Mesendoderm (in vitro differentiated cells): ENCODE measurements at places on chromosomes 5 and 9.

DNA sequence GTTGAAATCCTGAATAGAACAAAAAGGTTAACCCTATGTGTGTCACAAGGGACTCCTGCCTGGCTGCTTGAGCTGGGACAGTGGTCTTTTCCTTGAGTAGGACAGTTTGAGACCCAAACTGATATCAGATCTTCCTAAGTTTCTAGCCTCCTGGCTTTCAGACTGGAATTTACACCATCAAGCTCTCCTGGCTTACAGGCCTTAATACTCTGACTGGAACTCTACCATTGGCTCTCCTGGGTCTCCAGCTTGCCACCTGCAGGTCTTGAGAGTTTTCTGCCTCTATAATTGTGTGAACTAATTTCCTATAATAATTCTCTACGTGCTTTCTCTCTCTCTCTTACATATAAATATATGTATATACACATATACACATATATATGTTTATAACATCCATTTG is 112.5 kb downstream of the PRR16 start:
- DNase-seq = peak; percentile 49
- H3K4me3 ChIP-seq = no peak overlapping the region
- H3K4me1 ChIP-seq = no peaks in the 10 kb centered on the region
- H3K27me3 ChIP-seq = no peaks in the 10 kb centered on the region
- no peak overlapping the region for H3K27ac ChIP-seq

GRCh38 chr5:55903121-55903701 is 52.1 kb downstream of the IL31RA start:
- no peak for DNase-seq
- no peak overlapping the region for H3K4me3 ChIP-seq
- no peaks in the 10 kb centered on the region for H3K27me3 ChIP-seq
- no peak overlapping the region for H3K27ac ChIP-seq
- H3K4me1 ChIP-seq = no peaks in the 10 kb centered on the region

DNA sequence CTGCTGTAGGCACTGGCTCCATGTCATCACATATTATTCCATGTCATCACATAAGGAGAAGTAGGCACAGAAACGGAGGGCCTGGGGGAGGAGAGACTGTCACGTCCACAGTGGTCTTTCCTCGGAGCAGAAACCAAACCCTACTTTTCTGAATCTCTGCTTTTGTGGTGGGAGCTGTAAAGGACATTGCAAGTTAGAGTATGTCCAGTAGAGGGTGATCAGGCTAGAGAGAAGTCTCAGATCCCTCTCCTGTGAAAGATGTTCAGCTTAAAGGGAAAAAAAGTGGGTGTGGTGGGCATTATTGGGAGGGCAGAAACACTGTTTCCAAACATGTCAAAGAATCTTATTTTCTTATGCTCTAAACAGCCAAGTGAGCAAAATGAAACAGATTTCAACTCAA is 19.4 kb upstream of the FBP2 start:
- no peak overlapping the region for H3K4me3 ChIP-seq
- no peaks in the 10 kb centered on the region for H3K36me3 ChIP-seq
- H3K27me3 ChIP-seq = no peaks in the 10 kb centered on the region
- DNase-seq = peak; percentile 24

GRCh38 chr9:74528207-74528606 is 31.1 kb downstream of the RORB start:
- H3K4me3 ChIP-seq = no peak overlapping the region
- H3K27me3 ChIP-seq = no peaks in the 10 kb centered on the region
- no peaks in the 10 kb centered on the region for H3K36me3 ChIP-seq
- H3K27ac ChIP-seq = no peak overlapping the region

- H3K4me1 ChIP-seq = no peaks in the 10 kb centered on the region
- no peak overlapping the region for H3K27ac ChIP-seq
Measured at GRCh38 chr9:123954518-123955280, 24.8 kb upstream of the DENND1A start.

DNA sequence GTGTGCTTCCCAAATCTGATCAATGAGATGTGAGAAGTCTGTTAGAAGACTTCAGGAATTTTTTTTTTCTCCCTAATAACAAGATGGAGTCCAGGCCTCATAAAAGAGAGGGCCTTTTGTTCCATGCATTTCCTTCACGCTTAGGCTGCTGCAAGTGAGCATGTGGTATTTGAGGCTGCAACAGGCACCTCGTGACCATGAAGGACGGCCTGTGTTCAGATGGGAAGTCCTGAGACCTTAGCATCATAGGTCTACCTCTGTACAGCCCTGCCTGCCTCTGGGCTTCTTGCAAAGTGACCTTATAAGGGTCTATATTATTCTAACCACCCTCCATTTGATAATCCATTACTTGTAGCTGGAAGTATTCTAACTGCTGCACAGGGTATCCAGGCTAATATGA is 86.6 kb downstream of the BOD1 start:
- H3K36me3 ChIP-seq = no peaks in the 10 kb centered on the region
- DNase-seq = no peak
- H3K27me3 ChIP-seq = no peaks in the 10 kb centered on the region
- no peak overlapping the region for H3K4me3 ChIP-seq
- H3K4me1 ChIP-seq = no peaks in the 10 kb centered on the region

DNA sequence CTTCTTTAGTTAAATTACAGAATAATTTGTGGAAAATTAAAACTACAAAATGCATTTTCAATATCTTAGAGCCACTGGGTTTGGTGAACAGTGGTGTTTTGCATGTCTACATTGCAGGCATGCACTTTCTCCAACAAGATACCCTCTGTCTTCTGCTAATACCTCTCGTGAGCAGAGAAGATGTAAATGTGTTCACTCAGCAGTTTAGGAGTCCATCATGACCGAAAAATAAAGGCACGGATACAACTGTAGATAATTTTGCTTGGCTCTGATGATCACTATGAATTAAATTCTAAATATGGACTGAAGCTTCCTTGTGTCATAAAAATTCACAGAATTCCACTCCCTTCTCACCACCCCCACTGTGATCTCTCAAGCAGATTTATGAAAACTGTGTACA is 313.8 kb downstream of the GLIS3 start:
- no peaks in the 10 kb centered on the region for H3K4me1 ChIP-seq
- H3K4me3 ChIP-seq = no peak overlapping the region
- H3K27me3 ChIP-seq = no peaks in the 10 kb centered on the region
- DNase-seq = no peak
- no peaks in the 10 kb centered on the region for H3K36me3 ChIP-seq

DNA sequence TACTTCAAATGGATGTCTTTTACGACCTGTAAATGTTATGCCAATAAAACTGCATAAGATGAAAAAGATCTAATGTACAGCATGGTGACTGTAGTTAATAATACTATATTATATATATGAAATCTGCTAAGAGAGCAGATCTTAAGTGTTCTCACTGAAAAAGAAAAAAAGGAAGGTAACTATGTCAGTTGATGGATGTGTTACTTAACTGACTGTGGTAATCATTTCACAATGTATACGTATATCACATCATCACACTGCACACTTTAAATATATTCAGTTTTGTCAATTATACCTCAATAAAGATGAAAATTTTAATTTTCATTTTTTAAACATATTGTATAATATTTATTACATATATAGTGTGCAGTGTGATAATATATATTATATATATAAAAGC is 31.9 kb downstream of the THBS4 start:
- no peak overlapping the region for H3K4me3 ChIP-seq
- H3K27me3 ChIP-seq = no peaks in the 10 kb centered on the region
- no peak overlapping the region for H3K27ac ChIP-seq
- DNase-seq = no peak
- H3K36me3 ChIP-seq = no peaks in the 10 kb centered on the region
- no peaks in the 10 kb centered on the region for H3K4me1 ChIP-seq

- H3K27me3 ChIP-seq = no peaks in the 10 kb centered on the region
- H3K4me1 ChIP-seq = no peaks in the 10 kb centered on the region
- no peak overlapping the region for H3K27ac ChIP-seq
- no peak overlapping the region for H3K4me3 ChIP-seq
Measured at GRCh38 chr9:114031948-114032840, 45.9 kb downstream of the AMBP start.

- H3K4me3 ChIP-seq = no peak overlapping the region
- no peaks in the 10 kb centered on the region for H3K4me1 ChIP-seq
- H3K36me3 ChIP-seq = no peaks in the 10 kb centered on the region
- DNase-seq = no peak
Measured at GRCh38 chr9:131288217-131288616, 1.3 kb upstream of the PLPP7 start.

GRCh38 chr5:126443374-126443851 is 20.2 kb downstream of the GRAMD2B start:
- DNase-seq = no peak
- no peak overlapping the region for H3K4me3 ChIP-seq
- no peaks in the 10 kb centered on the region for H3K36me3 ChIP-seq
- no peaks in the 10 kb centered on the region for H3K27me3 ChIP-seq

- H3K4me3 ChIP-seq = peak overlapping the region; percentile 68
- no peaks in the 10 kb centered on the region for H3K36me3 ChIP-seq
- DNase-seq = peak; percentile 71
- peak overlapping the region; percentile 85 for H3K27ac ChIP-seq
- H3K4me1 ChIP-seq = peaks cover 8% of the 10 kb centered on the region
Measured at GRCh38 chr9:127980060-127980705, 606 bp downstream of the EEIG1 start.

- H3K4me3 ChIP-seq = no peak overlapping the region
- no peaks in the 10 kb centered on the region for H3K4me1 ChIP-seq
- H3K36me3 ChIP-seq = no peaks in the 10 kb centered on the region
- no peak for DNase-seq
- no peaks in the 10 kb centered on the region for H3K27me3 ChIP-seq
Measured at GRCh38 chr9:76438841-76439588, 20.0 kb upstream of the GCNT1 start.

- no peaks in the 10 kb centered on the region for H3K27me3 ChIP-seq
- no peaks in the 10 kb centered on the region for H3K4me1 ChIP-seq
- H3K36me3 ChIP-seq = no peaks in the 10 kb centered on the region
- H3K27ac ChIP-seq = no peak overlapping the region
- no peak overlapping the region for H3K4me3 ChIP-seq
Measured at GRCh38 chr5:159640446-159640845, 275.8 kb upstream of the ADRA1B start.

- peaks cover 1% of the 10 kb centered on the region for H3K36me3 ChIP-seq
- no peak overlapping the region for H3K4me3 ChIP-seq
- peaks cover 5% of the 10 kb centered on the region for H3K4me1 ChIP-seq
- no peaks in the 10 kb centered on the region for H3K27me3 ChIP-seq
Measured at GRCh38 chr9:133473743-133474142, 5.2 kb downstream of the SLC2A6 start.

GRCh38 chr5:53219610-53220009 is 110.1 kb upstream of the MOCS2 start:
- no peak overlapping the region for H3K27ac ChIP-seq
- H3K4me3 ChIP-seq = no peak overlapping the region
- H3K36me3 ChIP-seq = no peaks in the 10 kb centered on the region

- DNase-seq = no peak
- no peaks in the 10 kb centered on the region for H3K4me1 ChIP-seq
- H3K36me3 ChIP-seq = no peaks in the 10 kb centered on the region
Measured at GRCh38 chr5:139204196-139204595, 6.0 kb upstream of the SIL1 start.

- no peak overlapping the region for H3K4me3 ChIP-seq
- no peaks in the 10 kb centered on the region for H3K4me1 ChIP-seq
- H3K27me3 ChIP-seq = no peaks in the 10 kb centered on the region
- no peaks in the 10 kb centered on the region for H3K36me3 ChIP-seq
- no peak overlapping the region for H3K27ac ChIP-seq
Measured at GRCh38 chr5:41707853-41708603, 162.2 kb downstream of the OXCT1 start.

- H3K36me3 ChIP-seq = no peaks in the 10 kb centered on the region
- no peak overlapping the region for H3K27ac ChIP-seq
- H3K4me1 ChIP-seq = no peaks in the 10 kb centered on the region
- no peaks in the 10 kb centered on the region for H3K27me3 ChIP-seq
Measured at GRCh38 chr9:104027295-104027694, 66.8 kb upstream of the SMC2 start.

DNA sequence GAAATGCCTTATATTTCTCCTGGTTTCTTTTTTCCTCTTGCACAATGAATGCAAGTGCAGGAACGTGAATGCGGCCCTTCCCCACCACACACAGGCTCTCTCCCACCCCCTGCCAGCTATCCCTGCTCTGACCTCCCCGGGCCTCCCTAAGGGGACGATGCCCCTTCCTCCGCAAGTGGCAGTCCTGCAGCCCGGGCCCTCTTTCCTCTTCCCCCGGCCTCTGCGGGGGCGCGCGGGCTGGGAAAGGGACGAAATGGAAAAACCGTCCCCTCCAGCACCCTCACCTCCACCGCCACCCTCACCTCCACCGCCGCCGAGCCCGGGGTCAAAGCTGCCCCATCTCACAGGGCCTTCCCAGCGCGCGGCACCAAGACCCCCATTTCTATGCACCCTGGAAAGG is 44.7 kb downstream of the GAS1 start:
- no peak overlapping the region for H3K27ac ChIP-seq
- no peaks in the 10 kb centered on the region for H3K27me3 ChIP-seq
- peak; percentile 24 for DNase-seq
- H3K36me3 ChIP-seq = no peaks in the 10 kb centered on the region

GRCh38 chr5:127011961-127012644 is 18.3 kb downstream of the MARCHF3 start:
- no peaks in the 10 kb centered on the region for H3K4me1 ChIP-seq
- no peak overlapping the region for H3K4me3 ChIP-seq
- no peak overlapping the region for H3K27ac ChIP-seq
- no peak for DNase-seq

DNA sequence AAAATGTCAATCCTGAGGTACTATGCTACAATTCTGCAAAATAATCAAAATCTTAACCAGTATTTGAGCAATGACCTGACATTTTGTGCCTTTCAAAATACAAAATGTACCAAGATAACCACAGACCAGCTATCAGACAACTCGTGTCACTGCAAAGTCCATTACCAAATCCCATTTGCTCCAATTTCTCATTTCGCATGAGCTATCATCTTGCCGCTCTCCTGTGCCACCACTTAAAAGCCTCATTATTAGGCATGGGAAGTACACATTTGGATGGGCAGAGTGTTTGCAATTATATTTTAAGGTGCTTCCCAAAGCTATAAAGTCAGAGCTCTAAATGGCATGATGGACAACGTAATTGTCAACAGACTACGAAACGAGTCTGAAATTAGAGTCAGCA is 205.2 kb downstream of the AGTPBP1 start:
- no peaks in the 10 kb centered on the region for H3K4me1 ChIP-seq
- no peaks in the 10 kb centered on the region for H3K27me3 ChIP-seq
- no peak overlapping the region for H3K27ac ChIP-seq
- no peaks in the 10 kb centered on the region for H3K36me3 ChIP-seq
- DNase-seq = no peak

GRCh38 chr9:136720898-136721338 is 8.5 kb downstream of the DIPK1B start:
- H3K36me3 ChIP-seq = peaks cover 10% of the 10 kb centered on the region
- H3K27ac ChIP-seq = no peak overlapping the region
- peaks cover 2% of the 10 kb centered on the region for H3K4me1 ChIP-seq
- DNase-seq = no peak
- H3K27me3 ChIP-seq = no peaks in the 10 kb centered on the region

GRCh38 chr5:179269781-179270543 is 75.3 kb downstream of the ADAMTS2 start:
- no peaks in the 10 kb centered on the region for H3K36me3 ChIP-seq
- no peak overlapping the region for H3K27ac ChIP-seq
- H3K4me1 ChIP-seq = no peaks in the 10 kb centered on the region
- no peaks in the 10 kb centered on the region for H3K27me3 ChIP-seq

- no peaks in the 10 kb centered on the region for H3K36me3 ChIP-seq
- H3K27ac ChIP-seq = no peak overlapping the region
- no peaks in the 10 kb centered on the region for H3K4me1 ChIP-seq
- no peaks in the 10 kb centered on the region for H3K27me3 ChIP-seq
Measured at GRCh38 chr5:121949885-121950284, 11.9 kb upstream of the SRFBP1 start.

GRCh38 chr9:129013674-129014073 is 14.5 kb downstream of the SH3GLB2 start:
- no peaks in the 10 kb centered on the region for H3K4me1 ChIP-seq
- no peak overlapping the region for H3K27ac ChIP-seq
- DNase-seq = no peak
- H3K27me3 ChIP-seq = no peaks in the 10 kb centered on the region
- H3K36me3 ChIP-seq = no peaks in the 10 kb centered on the region
